NB4 (cell line): ENCODE measurements at places on chromosomes 5 and 9.

DNA sequence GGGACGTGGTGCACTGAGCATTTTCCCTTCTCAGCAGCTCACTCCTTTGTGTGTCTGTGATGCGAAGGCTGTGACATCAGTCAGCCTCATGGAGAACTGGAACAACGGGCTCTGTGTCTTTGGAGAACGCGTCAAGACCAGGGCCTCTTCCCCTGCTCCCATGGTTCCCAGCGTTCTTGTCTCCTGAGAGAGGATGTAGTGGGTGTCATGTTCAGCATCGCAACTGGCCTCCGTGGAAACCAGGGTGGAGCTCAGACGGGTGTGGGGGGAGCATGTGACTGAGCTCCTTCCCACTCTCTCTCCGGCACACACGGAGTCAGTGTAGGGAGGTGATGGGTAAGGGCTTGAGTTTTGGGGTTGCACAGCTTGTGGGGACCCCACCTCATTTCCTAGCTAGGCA lies 59.7 kb downstream of the TENT4A start:
- DNase-seq: no peak

- no peak for DNase-seq
Measured at GRCh38 chr5:171794470-171794960, 8.9 kb downstream of the SMIM23 start.

DNA sequence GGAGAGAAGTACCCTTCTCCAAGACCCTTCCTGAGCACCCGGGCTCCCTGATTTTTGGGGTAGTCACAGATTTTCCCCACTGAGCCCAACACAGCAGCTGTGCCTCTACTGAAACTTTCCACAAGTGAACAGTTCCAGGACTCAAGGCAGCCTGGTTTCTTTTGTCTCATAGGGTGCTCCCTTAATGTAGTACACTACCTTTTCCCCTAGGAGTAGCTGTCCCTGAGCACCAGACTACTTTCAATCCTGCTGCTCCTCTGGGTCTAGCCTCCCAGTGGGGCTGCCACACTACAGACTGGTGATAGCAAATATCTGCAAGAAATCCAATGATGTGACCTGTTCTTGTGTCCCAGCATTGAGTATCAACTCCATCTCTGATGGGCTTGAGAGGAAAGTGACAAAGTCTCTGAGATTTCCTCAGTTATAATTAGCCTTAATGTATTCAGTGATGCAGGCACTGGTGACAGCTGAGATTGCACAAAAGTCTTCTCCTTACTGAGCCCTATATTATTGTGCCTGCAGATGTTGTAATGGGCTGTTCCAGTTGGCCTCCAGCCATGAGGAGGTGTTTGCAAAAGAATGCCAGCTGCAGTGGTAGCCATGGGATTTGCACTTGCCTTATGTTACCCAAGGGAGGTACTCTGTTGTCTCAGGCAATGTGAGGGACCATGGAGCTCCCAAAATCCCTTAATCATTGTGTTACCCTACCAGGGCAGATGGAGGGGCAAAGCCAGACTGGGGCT lies 1802.5 kb downstream of the EFNA5 start:
- DNase-seq: no peak

GRCh38 chr5:94040591-94041148 lies 299.3 kb upstream of the POU5F2 start:
- DNase-seq: no peak

DNA sequence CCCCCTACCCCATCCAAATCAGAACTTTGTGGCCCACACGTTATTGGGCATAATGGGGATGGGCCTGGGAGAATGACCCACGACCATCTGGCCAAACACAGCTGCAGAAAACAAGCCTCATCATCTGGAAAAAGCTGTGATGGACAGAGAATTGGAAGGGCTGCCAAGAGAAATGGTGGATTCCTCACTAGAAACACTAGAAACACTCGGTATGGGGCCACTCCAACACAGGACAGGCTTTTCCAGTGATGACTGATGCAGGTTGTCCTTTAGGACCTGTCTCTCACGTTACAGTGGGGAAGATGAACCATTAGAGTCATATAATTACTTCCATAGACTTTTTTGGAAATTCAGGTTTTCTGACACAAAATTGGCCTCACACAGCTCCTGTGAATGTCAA lies 172.4 kb upstream of the TARS1 start:
- DNase-seq: no peak

- DNase-seq: no peak
Measured at GRCh38 chr9:23543419-23543818, 282.6 kb downstream of the ELAVL2 start.

DNA sequence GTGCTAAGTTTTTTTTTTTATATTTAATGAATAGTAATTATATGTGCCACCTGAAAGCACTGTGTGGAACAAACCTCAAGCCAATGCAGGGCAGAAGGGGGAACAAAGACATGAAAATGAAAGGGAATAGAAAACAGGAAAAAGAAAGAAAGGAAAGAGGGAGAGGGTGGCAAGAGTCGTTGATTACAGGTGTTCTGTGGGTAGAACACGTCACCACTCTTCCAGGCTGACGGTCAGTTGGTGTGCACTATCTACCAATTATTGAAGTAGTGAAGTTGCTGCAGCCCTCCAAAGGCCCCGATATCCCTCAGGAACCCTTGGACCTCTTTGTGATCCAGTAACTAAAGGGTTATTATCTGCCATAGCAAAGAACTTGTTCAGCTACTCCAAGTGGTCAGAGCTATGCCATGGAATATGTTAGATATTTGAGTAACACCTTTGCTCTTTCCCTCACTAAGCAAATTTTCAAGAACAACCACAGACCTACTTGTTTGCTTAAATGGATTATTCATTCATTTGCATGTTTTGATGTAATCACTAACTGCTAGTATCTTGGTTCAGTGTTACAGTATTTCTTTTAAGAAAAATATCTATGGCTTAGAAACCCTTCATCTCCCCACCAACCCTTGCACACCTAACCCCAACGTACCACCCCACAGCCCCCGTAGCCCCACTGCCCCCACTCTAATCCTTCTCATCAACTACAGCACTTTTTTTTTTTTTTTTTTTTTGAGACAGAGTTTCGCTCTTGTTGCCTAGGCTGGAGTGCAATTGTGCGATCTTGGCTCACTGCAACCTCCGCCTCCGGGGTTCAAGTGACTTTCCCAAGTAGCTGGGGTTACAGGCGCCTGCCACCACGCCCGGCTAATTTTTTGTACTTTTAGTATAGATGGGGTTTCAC lies 31.3 kb downstream of the FYB1 start:
- no peak for DNase-seq

DNA sequence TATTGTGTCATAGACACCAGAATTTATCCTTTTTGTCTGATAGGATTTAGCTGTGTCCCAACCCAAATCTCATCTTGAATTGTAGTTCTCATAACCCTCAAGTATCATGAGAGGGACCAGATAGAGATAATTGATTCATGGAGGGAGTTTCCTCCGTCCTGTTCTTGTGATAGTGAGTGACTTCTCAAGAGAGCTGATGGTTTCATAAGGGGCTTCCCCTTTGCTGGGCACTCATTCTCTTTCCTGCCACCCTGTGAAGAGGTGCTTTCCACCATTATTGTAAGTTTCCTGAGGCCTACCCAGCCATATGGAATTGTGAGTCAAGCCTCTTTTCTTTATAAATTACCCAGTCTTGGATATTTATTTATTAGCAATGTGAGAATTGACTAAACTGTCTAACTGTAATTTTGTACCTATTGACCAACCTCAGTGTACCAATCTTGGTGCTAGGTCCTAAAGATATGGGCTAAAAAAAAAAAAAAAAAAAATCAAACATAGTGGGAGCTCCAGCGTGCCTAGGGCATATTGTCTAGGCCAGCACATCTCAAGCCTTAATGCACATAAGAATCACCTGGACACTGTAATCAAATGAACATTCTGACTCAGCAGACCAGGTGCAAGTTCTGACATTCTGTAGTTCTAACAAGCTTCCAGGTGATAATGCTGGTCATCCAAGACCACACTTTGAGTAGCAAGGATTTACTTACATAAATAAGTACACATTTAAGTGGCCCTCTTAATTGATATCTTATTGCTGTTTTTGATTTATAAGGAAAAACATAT lies 30.5 kb downstream of the ST8SIA4 start:
- no peak for DNase-seq

- DNase-seq: no peak
Measured at GRCh38 chr9:78574354-78575045, 277.6 kb downstream of the PSAT1 start.

DNA sequence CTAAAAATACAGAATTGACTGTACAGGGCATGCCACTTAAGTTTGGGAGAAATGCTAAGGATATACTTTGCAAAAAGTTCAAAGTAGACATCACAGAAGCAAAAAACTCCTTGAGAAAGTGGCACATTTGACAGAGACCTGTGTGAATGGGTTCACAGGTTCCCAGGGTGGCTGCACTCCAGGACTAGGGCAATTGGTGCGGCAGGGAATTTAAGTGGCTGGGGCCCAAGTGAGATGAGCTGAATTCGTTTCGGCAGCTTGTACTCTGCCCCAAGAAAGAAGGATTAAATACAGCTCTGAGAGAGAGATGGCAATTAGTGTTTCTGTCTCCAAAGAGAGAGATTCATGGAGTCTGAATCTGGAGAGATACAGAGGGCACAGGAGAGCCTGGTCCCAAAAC lies 280.1 kb downstream of the FBXL17 start:
- no peak for DNase-seq

DNA sequence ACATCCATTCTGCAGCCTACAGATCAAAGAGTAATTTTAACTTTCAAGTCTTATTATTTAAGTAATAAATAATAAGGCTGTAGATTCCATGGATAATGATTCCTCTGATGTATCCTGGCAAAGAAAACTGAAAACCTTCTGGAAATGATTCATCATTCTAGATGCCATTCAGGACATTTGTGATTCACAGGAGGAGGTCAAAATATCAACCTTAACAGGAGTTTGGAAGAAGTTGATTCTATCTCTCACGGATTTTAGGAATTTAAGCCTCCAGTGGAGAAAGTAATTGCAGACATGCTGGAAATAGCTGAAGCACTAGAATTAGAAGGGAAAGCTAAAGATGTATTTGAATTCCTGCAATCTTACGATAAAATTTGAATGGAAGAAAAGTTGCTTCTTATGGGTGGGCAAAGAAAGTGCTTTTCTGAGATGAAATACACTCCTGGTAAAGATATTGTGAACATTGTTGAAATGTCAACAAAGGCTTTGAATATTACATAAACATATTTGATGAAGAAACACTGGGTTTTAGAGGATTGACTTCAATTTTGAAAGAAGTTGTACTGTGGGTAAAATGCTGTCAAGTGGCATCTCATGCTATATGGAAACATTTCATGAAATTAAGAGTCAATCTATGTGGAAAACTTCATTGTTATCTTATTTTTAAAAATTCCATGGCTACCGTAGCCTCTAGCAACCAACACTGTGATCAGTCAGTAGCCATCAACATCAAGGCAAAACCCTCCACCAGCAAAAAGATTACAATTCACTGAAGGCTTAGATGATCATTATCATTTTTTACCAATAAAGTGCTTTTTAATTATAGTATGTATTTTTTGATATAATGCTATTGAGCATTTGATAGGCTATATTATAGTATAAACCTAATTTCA lies 1141.0 kb downstream of the CDH12 start:
- no peak for DNase-seq

DNA sequence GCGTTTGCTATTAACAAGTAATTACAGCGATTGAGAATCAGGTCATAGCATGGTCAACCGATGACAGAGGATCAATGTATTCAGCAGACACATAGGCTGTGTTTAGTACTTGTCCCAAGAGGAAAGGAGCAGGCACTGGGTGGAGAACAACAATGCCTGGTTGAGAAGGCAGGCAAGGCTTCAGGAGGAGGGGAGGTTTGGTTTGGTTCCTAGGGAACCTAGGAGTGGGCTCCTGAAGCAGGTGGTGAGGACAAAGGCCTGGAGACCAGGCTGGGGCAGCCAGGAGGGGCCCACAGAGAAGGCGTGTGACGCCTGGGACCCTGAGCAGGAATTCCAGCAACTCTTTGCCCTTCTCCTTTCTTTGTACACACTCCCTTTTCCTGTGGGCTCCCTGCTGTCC lies 195.6 kb downstream of the SPOCK1 start:
- no peak for DNase-seq
